ENCODE measurements at places on chromosomes 6 and 20. TPM values are rescaled to one million over a fixed set of nuclear protein-coding genes. Genes with fewer than 3 reads are reported as not detected.

DNA sequence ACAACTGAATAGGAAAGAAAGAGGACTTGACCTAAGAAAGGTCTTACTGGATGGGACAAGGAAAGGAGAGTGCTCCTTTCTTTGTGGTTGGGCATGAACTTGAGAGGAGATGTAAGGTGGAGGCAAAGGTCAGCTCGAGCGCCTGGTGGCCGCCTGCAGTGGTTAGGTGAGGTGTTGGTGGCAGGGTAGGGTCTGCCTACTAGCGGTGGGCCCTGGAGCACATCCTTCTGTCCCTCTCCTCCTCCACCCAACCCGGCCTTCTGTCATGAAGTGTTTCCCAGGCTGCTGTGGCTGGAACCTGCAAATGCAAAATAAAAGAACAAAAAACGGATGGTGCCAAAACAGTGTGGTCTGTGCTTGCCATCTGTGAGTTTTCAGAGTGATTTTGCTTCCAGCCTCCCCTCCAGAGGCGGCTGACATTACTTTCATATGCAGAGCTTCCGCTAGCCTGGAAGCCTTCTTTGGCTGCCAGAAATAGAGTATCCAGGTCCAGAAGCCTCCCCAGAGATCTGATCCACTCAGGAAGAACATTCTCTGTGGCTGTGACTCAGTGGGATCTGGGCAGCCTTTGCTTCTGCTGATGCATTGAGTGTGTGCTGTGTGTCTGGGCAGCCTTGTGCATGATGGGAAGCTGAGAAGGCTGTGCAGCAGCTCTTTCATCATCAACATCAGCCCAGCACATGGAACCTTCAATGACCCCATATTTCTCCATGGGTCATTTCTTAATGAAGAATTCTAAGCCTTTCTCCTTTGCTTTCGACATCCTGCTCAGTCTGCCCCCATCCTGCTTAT lies 79.8 kb upstream of the FAM184A start:
- DNase-seq: no peak

Gene SMLR1
- total RNA-seq: 0.79 TPM

GRCh38 chr6:142883011-142883410 lies 62.0 kb downstream of the HIVEP2 start:
- DNase-seq: no peak

- no peak for DNase-seq
These were observed 79.2 kb downstream of the STXBP5 start for GRCh38 chr6:147283460-147283859.

GRCh38 chr6:148898376-148899014 lies 151.7 kb downstream of the UST start:
- no peak for DNase-seq
